Activated T-helper 17 cell treated with anti-CD3 and anti-CD28 coated beads, Interleukin-2, amount 50 U/mL, for 72 hours (primary cell): ENCODE measurements at places on chromosomes 6 and 20.
A peak's percentile ranks its signal among the peaks of the same experiment; 100 is the strongest.

DNA sequence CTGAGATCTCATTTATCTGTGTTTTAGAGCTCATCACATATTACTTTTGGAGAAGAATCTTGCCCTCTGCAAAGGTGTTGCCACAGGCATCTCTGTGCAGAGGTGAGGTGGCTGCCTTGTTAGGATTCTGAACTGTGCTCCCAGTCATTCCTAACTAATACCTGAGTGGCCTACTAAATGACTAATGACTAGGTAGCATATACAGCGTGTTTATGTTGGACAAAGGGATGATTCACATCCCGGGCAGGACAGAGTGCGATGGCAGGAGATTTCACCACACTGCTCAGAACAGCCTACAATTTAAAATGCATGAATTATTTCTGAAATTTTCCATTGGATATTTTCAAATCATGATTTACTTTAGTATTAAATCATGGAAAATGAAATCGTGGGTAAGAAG lies 23.1 kb upstream of the CGA start:
- no peak for ATAC-seq

- ATAC-seq, result no peak
These were observed 37.4 kb upstream of the SYNDIG1 start for GRCh38 chr20:24432046-24432442.

- no peak for ATAC-seq
These were observed 60.0 kb downstream of the NPEPL1 start for GRCh38 chr20:58752565-58752964.

DNA sequence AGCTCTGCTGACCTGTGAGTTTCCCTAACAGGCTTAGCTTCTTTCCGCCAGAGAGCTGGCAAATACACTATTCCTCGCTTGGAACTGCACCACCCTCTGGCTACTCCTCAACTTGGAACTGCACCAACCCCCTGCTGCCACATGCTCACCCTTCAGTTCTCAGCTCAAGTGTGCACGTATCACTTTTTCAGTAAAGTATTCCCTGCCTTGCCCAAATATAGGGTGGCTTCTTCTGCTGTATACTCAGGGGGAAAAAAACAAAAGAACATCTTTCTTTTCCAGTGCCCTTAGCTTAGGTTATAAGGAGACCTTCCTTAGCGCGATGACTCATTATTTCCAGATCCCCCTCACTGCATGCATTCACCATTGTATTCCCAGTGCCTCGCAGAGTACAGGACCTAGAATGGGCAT lies 21.2 kb downstream of the GNAS-AS1 start:
- ATAC-seq, result no peak

GRCh38 chr6:89081129-89081422 lies 525 bp downstream of the PNRC1 start:
- ATAC-seq, result peak; percentile 16

- no peak for ATAC-seq
These were observed 157.2 kb downstream of the CDH26 start for GRCh38 chr20:60115451-60115850.

- ATAC-seq, result peak; percentile 39
These were observed 174.1 kb downstream of the FARS2 start for GRCh38 chr6:5435449-5435848.

DNA sequence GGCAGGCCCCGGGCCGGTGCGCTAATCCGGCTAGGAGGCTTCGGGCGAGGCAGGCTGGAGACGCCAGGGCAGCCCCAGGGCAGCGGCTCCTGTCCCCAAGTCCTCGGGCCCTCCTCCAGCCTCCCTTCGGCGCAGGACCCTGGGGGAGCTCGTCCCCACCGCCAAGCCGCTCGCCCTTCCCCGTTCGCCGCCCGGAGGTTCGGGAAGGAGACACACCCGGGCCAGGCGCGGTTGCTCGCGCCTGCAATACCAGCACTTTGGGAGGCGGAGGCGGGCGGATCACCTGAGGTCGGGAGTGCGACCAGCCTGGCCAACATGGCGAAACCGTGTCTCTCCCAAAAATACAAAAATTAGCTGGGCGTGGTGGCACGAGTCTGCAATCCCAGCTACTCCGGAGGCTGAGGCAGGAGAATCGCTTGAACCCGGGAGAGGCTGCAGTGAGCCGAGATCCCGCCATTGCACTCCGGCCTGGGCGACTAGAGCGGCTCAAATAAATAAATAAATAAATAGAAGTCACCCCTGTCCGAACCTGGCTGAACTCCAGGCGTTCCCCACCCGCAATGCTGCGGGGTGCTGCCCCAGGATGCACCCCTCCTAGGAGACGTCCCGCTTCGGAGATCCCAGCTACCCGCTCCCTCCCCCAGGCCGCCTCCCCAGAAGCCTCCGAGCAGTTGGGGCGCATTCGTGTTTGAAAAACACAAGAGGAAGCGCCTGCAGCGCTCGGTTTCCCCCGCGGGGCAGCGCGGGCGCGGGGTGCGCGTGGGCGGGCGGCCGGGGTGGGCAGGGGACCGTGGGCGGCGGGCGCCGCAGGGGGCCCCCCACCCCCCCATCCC lies 27.5 kb downstream of the SERPINB9 start:
- ATAC-seq, result peak; percentile 42

DNA sequence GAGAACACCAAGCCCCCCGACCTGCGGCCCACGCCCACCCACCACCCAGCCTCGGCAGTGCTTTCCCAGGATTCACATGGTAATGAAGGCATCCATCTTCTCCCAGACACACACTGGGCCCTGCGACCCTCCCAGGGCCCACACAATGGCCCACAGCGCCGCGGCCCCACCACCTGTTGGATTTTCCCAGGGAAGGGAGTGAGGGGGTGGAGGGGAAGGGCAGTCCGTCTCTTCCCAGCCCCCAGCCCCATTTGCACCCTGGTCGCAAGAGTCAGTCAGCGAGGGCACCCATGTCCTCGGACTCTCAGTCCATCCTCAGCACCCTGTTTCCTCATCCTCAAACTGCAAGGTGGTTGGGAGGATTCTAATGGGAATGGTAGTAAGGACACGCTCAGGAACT lies 23.7 kb upstream of the ID1 start:
- no peak for ATAC-seq

DNA sequence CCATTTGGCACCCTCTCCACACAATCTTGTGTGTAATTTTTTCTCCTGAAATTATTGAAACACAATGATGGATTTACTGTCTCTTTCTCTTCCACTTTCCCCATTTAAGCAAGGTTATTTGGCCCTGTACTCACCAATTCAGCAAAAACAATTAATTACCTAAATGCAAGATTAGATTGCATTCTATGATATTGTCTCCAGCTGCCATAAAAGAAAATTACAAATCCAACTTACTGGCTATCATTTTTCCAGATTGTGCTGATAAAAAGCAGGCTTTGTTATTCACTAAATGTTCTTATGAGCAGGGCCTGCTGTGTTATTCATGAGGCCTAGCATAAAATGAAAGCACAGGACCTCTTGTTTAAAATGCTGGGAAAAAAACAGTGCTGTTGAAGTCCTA lies 95.8 kb upstream of the IRAK1BP1 start:
- ATAC-seq, result no peak

- ATAC-seq, result no peak
These were observed 2.4 kb upstream of the TENT5A start for GRCh38 chr6:81754906-81755305.

- ATAC-seq, result no peak
These were observed 107.4 kb upstream of the TENT5A start for GRCh38 chr6:81859884-81860283.

- no peak for ATAC-seq
These were observed 20.6 kb upstream of the CCR6 start for GRCh38 chr6:167102318-167102717.

GRCh38 chr6:6918216-6918983 lies 189.4 kb upstream of the RREB1 start:
- ATAC-seq, result peak; percentile 99
